PC-3 (cell line): ENCODE measurements at places on chromosomes 2 and 18.
A peak's percentile ranks its signal among the peaks of the same experiment; 100 is the strongest.

DNA sequence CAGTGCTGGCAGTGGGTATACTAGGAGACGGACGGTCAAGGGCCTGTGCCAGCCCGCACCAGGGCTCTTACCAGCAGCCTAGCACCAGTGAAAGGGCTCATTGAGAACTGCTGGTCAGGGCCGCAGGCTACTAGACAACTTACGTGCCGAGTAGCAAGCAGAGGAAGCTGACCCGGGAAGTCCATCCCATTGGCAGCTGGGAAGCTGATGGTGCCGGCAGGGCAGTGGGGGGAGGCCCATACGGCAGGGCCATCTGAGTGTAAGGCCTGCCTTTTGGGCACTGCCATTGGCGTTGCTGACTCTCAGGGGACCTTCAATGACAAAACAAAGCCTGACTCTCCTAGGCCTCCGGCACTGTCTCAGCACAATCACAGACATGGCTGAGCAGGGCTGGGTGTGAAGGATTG, 20.6 kb downstream of the EFR3B start:
- no peak for DNase-seq

- no peak for DNase-seq
These were observed 111.9 kb downstream of the SETBP1 start for GRCh38 chr18:44792456-44793061.

DNA sequence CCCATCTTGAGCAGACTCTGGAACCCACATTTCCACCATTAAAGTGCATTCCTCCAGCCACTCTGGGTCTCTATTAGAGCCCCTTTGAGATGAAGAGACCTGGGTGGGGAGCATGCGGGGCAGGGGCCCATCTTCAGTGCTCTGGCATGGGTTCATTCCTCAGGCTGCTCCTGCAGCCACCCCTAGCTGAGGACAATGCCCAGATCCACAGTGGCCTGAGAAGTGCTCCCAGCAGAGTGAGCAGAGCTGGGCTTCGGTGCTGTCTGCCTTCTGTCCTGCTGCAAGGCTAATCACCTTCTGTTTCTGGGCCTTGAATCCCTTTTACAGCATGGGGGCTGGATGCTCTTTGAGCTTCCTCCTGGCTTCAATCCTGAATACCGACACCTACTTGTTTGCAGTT, 169.8 kb downstream of the TRIM43 start:
- DNase-seq = no peak

DNA sequence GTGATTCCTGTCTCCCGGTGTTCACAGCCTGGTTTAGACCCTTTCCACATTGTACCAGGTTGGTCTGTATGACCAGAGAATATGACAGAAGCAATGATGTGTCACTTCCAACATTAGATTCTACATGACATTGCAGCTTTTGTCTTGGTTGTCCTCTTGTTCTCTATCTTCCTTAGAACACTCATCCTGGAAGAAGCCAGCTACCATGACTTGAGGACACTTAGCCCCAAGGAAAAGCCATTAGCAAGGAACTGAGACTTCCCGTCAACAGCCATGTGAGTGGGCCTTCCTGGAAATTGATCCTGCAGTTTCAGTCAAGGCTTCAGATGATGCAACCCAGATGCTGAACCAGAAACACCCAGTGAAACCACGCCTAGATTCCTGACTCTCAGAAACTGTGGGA, 143.3 kb downstream of the MREG start:
- DNase-seq = peak; percentile 45

GRCh38 chr2:30487603-30488002, 40.6 kb downstream of the LCLAT1 start:
- no peak for DNase-seq

DNA sequence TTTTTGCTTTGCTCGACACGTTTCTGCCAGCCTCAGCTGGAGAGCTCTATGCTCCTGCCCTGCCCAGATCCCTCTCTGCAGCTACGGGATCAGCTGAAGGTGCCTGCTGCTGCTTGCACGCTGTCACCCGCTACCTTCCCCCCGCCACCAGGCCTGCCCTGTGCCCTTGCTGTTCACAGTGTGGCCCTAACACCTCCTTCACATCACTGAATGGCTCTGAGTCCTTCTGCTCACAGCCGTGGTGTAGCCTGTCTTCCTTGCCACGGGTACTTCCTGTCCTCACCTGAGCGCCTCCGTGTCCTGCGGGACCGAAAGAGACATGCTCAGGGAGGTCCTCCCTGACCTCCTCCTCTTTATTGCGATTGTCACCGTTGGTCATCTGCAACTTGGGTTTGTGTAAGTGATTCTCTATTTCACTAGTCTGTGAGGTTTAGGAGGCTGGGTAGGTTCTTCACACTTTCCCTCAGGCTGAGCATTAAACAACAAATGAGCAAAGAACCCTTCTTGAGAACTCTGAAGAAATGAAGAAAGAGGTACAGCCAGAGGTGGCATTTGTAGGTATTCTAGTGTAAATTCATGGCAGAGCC, 127.5 kb downstream of the NCK2 start:
- no peak for DNase-seq

- DNase-seq = no peak
These were observed 48.2 kb downstream of the PAX8 start for GRCh38 chr2:113230531-113230930.

- no peak for DNase-seq
These were observed 34.1 kb downstream of the RAB3GAP1 start for GRCh38 chr2:135086222-135086621.

DNA sequence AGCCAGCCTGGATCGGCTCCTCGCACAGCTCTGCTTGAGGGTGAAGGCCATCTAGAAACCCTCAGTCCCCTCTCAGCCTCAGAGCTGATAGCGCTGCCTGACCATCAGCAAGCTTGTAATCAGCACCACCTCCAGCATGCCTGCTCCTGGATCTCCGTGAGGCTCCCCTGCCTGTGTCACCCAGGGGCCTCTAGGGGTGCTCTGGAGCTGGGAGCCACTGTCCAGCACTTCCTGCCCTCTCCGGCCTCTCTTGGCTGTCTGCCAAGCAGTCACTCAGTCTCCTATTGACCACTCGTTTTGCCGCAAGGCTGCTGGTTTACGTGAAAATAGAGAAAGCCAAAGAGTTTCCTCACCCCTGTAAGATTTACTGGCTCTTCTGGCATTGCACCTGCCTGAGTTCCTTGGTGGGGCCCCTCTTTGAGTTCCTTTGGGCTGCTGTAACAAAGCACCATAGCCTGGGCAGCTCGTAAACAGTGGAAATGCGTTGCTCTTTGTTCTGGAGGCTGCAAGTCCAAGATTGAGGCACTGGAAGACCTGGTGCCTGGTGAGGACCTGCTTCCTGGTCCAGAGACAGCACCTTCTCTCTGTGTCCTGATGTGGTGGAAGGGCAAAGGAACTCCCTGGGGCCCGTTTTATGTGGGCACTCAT, 17.9 kb downstream of the CAPN10 start:
- DNase-seq = peak; percentile 16

GRCh38 chr2:27085673-27086089, 891 bp upstream of the KHK start:
- DNase-seq = peak; percentile 69

DNA sequence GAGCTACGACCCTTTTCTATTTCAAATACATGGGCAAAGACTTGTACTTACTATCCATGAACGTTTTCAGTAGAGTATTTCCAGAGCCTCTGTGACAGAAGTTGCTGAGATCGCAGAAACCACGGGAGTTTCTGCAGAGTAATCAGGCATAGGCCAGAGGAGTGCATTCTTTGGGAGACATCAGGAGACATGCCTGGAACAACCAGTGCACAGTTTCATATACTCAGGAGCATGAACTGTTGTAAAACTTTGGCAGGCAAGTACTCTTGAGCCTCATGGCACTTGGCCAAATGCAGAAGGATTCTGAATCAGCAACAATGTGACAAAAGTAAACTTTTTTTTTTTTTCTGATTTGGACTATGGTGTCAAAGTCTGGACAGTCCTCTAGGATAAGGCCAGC, 307.1 kb downstream of the GRB14 start:
- DNase-seq = peak; percentile 14

GRCh38 chr2:172086241-172087206, 1.2 kb downstream of the DLX1 start:
- DNase-seq = peak; percentile 57

GRCh38 chr18:36623681-36624190, 205.1 kb downstream of the TPGS2 start:
- DNase-seq = no peak

- no peak for DNase-seq
These were observed 235.0 kb upstream of the NT5C1B start for GRCh38 chr2:18824325-18824790.

GRCh38 chr2:186130748-186131641, 355.1 kb upstream of the ZC3H15 start:
- DNase-seq = peak; percentile 27

DNA sequence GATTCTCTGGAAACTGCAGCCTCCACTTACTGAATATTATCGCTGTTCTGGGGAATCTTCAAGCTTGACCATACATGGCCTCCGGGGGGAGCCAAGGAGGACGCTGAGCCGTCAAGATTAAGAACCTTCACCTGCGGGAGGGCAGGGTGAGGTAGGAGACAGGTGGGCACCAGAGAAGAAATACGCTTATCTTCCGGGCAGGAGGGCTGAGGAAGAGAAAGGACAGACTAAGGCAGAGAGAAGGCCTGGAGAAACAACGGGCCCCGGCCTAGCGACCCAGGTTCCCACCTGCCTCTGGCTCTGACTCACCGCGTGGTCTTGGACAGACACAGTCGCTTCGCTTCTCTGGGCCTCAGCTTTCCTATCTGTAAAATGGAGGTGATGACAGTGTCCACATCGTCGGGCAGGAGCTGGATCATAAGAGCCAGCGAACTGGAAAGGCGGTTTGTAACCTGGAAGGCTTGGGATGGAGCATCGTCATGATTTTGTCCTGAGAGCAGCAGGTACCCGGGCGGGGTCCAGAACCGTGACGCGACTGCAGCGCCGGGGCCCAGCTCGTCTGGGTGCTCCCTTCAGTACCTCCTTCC, 659 bp downstream of the ZNF142 start:
- peak; percentile 76 for DNase-seq

DNA sequence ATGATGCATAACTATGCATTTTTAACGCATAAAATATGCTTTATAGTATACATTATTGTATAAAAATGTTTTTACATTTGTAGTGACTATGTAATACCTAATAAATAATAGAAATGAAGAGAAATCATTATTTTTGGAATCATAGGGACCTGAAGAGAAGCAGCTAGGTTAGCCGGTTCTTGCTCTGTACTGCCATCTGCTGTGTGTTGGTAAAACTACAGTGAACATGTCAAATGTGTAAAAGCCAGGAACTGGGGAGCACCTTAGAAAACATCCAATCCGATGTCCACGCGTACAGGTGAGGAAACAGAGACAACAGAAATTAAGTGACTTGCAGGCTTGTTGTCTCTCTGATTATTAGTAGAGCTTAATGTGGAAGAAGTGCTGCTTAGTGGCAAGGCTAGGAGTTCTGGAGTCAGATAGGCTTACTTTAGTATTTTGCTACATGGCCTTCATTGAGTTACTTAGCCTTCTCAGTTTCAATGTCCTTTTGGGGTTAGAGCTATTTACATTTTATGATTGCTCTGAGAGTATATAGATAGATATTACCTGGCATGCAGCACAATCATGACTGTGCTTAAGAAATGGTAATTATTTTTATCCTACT, 386.5 kb downstream of the DLGAP1 start:
- DNase-seq = peak; percentile 62

DNA sequence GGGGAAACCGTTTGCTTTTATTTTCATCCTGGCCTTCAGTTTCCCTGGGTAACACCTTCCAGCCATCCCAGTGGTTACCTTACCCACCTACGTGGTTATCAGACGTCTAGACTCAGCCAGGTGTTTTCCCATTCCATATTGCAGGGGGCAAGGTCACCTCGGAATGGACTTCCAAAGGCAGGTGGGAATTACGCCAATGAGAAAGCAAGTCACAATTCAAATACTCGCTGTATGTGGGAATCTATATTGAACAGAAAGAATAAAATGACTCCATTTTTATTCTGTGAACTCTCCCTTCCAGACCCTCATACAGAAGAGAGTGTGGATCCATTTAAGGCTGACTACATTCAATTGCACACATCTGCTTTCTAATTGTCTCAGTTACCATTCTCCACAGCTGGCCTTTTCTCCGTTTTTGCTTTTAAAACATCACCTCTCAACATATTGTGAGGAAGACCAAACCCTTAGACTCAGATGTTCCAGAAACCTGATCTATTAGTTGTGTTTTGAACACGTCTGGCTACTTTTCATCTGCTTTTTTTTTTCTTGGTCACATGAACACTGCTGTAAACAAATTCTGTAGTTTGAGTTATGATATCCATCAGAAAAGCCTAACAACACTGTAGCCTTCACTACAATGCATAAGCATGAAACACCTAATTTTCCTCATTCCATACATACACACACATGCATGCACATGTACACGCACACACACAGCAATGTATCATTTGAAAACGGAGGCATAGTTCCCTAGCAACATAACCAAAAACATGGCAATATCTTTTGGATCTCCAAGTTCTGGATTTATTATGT, 59.8 kb downstream of the BCL2 start:
- DNase-seq = no peak

DNA sequence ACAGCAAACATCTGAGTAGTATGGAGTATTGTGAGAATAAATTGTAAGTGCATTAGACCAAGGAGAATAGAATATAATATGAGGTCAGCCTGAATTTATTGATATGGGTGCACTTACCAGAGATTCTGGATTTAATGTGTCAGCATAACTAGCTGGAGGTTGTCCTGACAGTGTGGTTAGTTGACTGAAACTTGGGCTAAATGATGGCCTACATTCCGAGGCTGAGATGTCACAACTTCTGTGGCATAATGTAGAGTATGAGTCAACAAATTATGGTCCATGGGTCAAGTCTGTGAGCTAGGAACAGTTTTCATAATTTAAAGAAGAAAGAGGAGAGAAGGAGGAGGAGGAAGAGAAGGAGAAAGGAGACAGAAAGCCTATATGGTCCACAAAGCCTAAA, 127.6 kb downstream of the QPCT start:
- peak; percentile 86 for DNase-seq

GRCh38 chr2:68388358-68388757, 23.3 kb downstream of the PLEK start:
- no peak for DNase-seq

GRCh38 chr2:161418715-161419637, 2.9 kb downstream of the TBR1 start:
- DNase-seq = no peak

DNA sequence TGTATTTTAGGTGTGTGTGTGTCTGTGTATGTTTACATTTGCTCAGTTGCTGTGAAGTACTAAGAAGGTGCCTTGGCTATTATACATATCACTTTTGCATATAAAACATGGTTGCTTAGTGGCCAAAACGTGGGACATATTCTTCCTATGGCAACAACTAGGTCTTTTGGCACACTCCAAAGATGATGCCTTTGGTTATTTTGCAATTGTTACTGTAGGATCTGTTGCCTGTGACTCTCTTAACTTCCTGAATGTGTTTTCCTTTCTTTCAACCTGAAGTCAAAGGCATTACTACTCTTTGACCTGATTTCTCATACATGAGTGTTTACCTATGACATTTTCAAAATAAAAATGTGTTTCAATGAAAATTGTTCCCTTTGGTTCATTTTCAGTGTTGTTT, 160.5 kb downstream of the UBE2E3 start:
- peak; percentile 17 for DNase-seq

GRCh38 chr2:43605079-43605655, 9.3 kb upstream of the THADA start:
- peak; percentile 75 for DNase-seq

- DNase-seq = no peak
These were observed 29.4 kb downstream of the GPD2 start for GRCh38 chr2:156465573-156465972.

- DNase-seq = no peak
These were observed 737 bp upstream of the MAPK4 start for GRCh38 chr18:50558948-50559751.

- no peak for DNase-seq
These were observed 179.8 kb downstream of the HDAC4 start for GRCh38 chr2:239220981-239221396.

GRCh38 chr2:80008596-80008995, 296.0 kb downstream of the LRRTM1 start:
- DNase-seq = no peak
